ENCODE measurements at places on chromosomes 2 and 18. TPM values are rescaled to one million over a fixed set of nuclear protein-coding genes. Genes with fewer than 3 reads are reported as not detected.

DNA sequence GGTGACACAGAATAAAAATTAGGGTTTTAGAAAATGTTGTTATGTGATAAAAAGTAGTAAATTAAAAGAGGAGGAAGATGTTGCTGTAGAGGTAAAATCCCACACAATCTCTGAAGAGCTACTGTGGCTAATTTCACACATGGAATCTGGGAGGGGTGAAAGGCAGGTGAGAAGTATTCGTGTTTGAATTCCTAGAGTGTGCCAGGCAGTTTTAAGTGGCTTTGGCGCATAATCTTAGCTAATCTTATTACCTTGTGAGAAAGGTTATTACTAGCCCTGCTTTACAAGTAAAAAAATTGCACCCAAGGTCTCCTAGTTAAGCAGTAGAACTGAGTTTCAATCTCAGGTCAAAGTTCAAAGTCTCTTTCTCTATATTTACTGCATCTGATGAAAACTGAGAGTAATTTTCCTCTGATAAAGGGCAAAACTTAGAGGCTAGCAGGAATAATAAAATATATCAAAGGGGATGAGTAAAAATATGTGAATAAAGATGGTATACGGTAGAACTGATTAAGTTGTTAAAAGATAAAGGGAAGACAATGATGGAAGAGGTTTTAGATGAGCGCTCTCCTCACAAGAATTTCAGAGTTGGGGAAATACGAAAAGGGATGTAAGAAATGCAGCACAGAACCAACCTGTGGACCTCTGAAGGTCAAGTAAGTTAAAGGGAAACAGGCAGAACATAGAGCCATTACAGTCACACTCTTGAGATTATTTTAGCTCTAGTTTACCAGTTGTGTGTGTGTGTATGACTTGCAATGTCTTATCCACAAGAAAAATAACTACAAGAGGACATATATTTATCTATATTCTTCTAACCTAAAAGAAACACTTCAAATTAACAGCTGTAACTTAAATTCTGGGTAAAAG, 34.8 kb downstream of the GAREM1 start:
- DNase-seq = no peak

DNA sequence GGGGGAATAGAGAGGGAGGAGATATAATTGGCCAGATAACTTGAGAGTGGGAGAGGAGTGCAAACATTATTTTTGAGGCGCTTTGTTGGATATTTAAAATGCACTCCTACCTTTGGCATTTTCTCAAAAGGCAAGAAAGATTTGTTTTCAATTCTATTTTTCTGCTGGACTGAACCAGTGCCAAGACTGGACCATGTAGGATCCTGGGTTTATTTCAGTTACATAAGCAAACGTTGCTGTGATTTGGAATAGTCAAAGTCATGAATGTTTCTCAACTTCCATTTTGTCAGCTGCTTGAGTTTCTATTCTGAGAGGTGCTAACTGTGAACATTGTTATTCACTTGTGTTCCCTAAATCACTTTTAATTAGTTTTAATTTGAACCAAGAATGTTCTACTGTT, 8.9 kb upstream of the CHRNA1 start:
- no peak for DNase-seq

PDE1A gene
- 21.5 TPM for polyA plus RNA-seq

HAAO gene
- polyA plus RNA-seq = 38.0 TPM
